ENCODE measurements at places on chromosomes 16 and 17.

- DNase-seq = no peak
Observed at GRCh38 chr17:60297760-60298401, 94.1 kb downstream of the USP32 start.

DNA sequence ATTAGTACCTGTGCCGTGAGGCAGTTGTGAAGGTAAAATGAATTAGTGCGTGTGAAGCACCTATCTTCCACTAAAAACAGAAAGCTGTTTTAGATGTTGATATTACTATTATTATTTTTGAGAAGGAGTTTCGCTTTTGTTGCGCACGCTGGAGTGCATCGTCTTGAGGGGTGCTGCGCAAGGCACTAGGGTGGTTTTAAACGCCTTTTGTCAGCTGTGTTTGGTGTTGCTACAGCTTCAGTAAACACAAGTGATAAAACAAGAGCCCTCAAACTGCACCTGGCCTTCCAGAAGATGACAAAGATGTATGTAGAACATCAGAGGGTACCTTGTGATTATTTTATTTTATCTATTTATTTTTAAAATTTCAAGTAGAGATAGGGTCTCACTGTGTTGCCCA is 38.2 kb downstream of the PLCG2 start:
- DNase-seq = no peak

GRCh38 chr17:4490109-4490591 is 8.5 kb upstream of the SPNS2 start:
- DNase-seq = no peak

GRCh38 chr17:29458066-29458465 is 67.9 kb downstream of the TAOK1 start:
- DNase-seq = no peak

DNA sequence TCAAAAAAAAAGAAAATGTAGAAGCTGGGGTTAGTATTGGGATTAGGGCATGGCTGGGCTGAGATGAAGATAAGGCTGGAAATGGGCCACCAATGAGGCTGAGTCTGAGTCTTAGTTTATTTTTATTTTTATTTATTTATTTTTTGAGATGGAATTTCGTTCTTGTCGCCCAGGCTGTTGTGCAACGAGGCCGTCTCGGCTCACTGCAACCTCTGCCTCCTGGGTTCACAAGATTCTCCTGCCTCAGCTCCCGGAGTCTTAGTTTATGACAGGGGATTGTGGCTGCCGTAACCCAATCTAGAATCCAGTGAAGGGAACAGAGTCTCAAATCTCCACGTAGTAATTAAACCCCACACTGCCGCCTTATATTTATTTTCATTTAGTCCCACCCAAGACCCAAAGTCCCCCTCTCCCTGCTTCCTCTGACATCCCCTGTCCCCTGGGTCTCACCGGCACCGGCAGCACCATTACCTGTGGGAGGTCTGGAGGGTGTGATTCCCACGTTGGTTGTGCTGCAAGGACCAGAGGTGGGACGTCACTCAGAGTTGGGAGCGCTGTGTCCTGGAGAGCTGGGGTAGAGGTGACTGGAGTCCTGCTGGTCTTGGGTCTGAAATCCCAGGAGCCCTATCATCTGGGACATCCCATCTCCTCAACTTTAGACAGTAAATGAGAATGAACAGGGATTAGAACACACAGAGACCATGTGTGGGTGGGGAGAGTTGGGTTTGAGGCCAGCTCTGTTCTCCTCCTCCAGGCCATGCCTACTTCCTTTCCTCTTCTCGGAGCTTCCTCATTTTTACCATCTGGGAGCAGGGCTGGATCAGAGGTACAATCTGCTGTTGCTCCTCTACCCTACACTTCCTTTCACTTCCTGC is at the start of gene CLEC10A:
TSS of gene CLEC10A (minus strand) at position 671 of the 875 bp plus-strand sequence. CDS start 1,439 bp downstream, outside the sequence.
- no peak for DNase-seq

DNA sequence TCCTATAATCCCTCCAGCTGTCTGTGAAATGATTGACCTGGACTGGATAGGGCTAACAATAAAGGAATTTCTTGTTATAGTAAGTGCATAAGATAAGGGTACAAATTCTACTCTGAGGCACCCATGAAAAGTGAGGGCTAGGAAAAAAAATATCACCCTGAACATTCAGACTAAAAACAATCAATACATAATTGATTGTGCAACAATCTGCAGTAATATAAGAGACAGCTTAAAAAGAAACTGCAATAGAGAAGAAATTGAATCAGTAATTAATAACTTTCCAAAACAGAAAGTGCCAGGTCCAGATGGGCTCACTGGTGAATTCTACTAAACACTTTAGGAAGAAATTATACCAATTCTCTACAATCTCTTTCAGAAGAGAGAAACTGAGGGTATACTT is 44.2 kb upstream of the CREBBP start:
- DNase-seq = no peak

DNA sequence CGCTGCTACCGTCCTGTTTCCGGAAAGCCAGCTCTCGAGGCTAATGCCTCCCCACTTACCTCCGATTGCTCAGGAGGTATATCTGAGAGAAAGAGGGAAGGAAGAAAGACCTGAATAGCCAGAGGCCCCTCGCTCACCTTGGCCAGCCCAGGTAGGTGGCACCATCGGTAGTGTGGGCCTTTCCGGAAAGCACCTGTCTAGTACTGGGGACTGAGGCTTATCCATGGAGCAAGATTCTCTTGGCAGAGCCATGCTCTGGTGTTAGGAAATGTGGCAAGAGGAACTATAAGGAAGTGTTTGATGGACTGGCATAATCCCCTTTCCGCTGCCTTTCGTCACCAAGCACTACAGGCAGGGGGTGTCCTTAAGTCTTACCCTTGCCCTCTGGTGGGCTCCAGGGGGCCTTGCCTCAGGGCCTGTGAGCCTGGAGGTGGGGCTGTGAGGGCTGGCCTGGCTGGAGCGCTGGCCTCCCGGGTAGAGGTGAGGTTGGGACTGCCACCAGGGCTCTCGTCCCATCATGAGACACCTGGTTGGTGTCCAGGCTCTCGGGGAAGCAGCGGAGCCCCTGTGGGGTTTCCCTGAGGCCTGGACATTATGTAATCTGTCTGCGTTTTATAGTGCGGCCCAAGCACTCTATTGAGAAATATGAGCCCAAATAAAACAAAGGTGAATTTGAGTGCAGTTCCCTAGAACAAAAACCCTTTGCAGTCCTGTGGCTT is 2.9 kb downstream of the CMIP start:
- DNase-seq = no peak

GRCh38 chr16:7745276-7745675 is 412.6 kb downstream of the RBFOX1 start:
- DNase-seq = no peak

- DNase-seq = peak; percentile 72
Observed at GRCh38 chr17:7440834-7441195, 1.5 kb downstream of the FGF11 start.

GRCh38 chr17:57370619-57371018 is 114.3 kb downstream of the MSI2 start:
- DNase-seq = no peak

GRCh38 chr17:5282642-5283217 is 646 bp downstream of the RABEP1 start:
- DNase-seq = no peak

GRCh38 chr17:77489893-77490255 is 349.1 kb downstream of the SEC14L1 start:
- DNase-seq = no peak

- DNase-seq = no peak
Observed at GRCh38 chr17:64130559-64131001, 636 bp upstream of the ERN1 start.

DNA sequence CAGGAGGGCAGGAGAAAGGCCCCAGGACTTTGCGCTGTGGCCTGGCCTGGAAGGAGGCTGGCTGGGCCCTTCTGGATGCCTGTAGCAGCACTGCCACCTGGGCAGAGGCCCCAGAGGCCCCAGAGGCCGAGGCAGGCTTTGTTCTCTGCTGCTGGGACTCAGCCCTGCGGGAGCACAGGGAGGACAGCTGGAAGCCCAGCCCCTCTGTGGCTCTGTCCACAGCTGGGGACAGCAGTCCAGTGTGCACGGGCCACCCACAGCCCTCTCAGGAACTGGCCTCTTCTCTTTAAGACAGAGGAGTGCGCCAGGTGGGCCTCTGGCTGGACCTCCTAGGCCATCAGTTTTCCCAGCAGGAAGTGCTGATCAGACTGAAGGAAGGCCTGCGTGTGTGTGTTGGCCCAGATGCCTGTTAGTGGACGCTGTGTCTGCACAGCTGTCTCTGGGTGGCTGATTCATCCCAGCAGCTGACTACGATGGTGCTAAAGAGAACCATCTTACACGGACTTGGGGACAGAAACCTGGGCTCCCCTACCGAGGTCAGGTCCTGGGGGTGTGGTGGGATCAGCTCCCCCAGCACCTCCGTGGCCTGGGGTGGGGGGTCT is 26.9 kb upstream of the ZNF750 start:
- DNase-seq = peak; percentile 85

- no peak for DNase-seq
Observed at GRCh38 chr17:72640415-72641165, 451.9 kb downstream of the SLC39A11 start.

DNA sequence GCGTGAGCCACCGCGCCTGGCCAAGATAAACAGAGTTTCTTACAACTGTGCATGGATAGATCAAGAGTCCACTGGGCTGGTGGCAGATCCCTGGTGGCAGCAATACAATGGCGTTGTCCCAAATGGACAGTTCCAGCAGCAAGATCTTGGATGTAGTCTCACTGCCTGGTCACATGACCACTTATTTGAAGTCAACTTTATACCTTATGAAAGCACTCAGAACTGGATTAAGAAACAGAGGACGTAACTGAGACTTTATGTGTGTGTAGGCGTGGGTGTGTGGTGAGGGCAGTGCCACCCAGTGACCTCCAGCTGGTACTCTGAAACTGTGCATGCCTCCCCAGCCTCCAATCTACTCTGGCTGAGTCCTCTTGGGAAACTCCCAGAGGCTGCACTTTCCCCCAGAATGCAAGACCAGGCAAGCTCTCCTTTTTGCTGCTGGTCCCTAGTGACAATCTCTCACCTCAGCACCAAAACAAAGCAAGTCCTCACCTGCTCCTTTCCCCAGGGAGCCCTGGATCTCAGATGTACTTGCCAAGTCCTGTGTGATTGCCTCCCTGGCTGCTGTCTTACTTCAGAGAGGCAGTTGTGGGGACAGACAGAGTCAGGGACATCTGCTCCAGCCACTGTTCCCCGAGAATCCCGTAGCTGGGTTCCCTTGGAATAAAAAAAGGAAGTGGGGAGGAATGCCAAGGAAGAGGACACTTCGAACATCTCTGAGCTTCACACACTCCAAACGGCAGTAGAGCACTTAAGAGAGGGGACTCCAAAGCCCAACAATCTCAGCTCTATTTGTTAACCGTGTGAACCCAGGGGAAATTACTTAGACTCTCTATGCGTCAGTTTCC is 11.7 kb upstream of the ST6GALNAC2 start:
- no peak for DNase-seq

- DNase-seq = no peak
Observed at GRCh38 chr17:61466246-61466645, 14.0 kb downstream of the TBX4 start.

DNA sequence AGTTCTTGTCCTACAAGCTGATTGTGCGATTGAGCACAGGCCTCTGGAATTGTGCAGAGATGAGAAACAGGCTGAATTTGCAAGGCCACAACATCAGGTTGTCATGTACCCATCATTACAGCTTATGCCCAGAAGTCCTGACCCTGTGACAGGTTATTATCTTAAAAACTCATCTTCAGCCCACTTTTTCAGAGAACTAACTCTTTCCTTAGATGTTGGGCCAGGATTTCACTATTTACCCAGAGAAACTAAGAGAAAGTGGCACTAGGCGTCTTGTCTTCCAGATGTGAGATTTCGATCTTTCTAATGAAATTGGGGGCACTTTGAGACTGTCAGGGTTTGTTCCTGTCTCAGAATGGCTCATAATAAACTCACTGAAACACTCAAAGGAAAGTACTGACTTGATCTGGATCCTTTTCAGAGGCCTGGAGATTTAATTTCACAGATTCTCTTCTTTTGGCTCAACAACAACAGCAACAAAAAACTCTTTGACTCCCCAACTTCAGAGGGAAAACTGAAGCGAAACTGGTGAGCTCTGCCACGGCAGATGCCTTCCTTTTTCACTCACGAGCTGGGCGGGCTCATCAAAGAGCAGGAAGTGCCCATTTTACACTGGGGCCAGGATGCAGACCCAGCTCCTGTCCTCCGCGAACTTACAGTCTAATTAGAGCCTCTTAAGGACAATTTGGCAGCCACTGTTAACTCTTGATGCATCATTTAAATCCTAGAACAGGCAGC is 17.7 kb upstream of the SLC12A3 start:
- no peak for DNase-seq

DNA sequence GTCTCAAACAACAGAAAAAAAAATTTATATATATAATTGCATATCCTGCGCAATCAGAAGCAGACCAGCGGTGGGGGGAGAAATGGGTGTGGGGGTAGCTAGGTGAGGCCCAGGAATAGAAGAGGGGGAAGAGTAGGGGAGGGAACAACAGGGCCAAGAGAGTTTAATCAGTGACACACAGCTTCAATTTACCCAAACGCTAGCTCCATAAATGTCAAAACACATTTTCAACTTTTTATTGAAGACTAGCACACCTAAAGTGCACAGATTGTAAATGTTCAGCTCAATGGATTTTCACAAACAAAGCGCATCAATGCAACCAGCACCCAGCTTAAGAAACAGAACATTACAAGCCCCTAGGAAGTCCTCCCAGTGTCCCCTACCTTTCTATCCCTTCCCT is 24.8 kb upstream of the NAGS start:
- no peak for DNase-seq

- DNase-seq = no peak
Observed at GRCh38 chr16:67525176-67525860, 3.3 kb upstream of the RIPOR1 start.

- DNase-seq = no peak
Observed at GRCh38 chr17:46995841-46996571, 17.0 kb upstream of the RPRML start.

DNA sequence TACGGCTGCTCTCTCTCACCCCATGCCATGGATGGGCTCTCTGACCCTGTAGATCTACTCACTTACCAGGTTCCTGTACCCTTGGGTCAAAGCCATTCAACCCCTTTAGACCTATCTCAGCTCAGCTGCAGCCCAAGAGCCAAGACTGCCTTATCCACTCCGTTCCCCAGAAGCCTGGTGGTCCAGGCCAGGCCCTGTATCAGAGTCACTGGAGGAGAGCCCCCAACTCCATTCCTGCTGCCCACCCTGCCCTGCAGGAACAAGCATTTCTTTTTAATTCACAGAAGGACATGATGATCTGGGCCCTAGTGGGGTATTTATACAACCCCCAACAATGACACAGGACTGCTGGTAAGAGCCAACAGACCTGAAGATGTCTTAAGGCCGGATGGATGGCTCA is 76.8 kb downstream of the AIPL1 start:
- no peak for DNase-seq

GRCh38 chr17:46889992-46890564 is 32.9 kb upstream of the GOSR2 start:
- no peak for DNase-seq

GRCh38 chr17:79789943-79790804 is 6.7 kb downstream of the CBX8 start:
- peak; percentile 55 for DNase-seq
